ENCODE measurements at places on chromosomes 6 and 20.

DNA sequence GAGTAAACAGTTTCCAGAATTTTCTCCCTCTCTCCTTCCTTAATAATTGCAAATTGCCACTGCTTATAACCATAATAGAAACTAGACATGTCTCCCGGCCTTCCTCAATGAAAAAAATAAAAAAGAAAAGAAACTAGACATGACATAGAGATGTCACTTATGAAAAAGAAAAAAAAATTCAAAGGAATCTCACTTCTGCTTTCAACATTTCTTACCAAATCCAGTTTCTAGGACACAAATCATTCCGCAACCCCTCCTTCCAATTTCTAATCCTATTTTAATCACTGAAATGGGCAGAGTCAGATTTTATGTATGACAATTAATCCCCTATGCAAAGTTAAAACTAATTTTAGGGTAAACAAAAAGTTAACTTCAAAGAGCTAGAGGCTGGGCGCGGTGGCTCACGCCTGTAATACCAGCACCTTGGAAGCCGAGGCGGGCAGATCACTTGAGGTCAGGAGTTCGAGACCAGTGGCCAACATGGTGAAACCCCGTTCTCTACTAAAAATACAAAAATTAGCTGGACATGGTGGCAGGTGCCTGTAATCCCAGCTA, 40.1 kb upstream of the EEF1A1 start:
- DNase-seq = no peak
- no peaks in the 10 kb centered on the region for H3K27me3 ChIP-seq
- no peaks in the 10 kb centered on the region for H3K36me3 ChIP-seq
- peaks cover 17% of the 10 kb centered on the region for H3K4me1 ChIP-seq
- no peak overlapping the region for H3K27ac ChIP-seq

DNA sequence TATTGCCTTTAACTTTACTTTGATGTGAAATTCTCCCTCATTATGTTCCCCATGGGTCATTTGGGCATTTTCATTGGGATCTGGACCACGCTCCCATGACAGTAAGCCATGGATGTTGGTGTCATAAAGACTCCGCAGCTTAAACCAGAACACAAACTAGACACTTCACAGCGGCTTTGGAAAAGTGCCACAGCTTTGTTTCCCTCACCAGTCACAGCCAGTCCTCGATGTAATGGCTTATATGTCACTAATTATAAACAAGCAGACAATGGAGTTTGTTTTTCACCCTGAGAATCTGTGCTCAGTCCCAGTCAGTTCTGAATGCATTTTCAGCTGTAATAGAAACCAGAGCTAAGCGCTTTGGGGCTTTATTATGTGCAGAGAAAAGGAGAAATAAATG, 23.2 kb upstream of the DAAM2 start:
- no peaks in the 10 kb centered on the region for H3K4me1 ChIP-seq
- no peak overlapping the region for H3K27ac ChIP-seq
- no peaks in the 10 kb centered on the region for H3K36me3 ChIP-seq
- no peaks in the 10 kb centered on the region for H3K27me3 ChIP-seq
- H3K4me3 ChIP-seq = no peak overlapping the region
- DNase-seq = no peak

DNA sequence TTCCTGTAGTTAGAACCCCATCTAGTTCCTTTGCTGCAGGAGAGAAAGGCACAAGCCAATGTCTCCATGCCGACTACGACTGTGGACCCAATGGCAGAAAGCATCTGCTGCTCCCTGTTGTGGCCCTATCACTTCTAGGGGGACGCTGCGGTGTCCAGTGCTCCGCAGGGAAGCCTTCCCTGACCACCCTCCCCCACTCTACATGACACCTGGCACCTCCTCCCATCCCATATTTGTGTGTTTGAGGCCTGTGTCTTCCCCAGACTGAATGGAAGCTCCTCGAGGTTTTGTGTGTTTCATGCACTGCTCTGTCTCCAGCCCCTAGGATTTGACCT, 159.5 kb downstream of the DTNBP1 start:
- no peak for DNase-seq
- H3K27ac ChIP-seq = no peak overlapping the region
- H3K36me3 ChIP-seq = peaks cover 37% of the 10 kb centered on the region
- H3K4me1 ChIP-seq = peaks cover under 1% of the 10 kb centered on the region
- H3K4me3 ChIP-seq = no peak overlapping the region

- no peaks in the 10 kb centered on the region for H3K36me3 ChIP-seq
- no peak for DNase-seq
- no peak overlapping the region for H3K27ac ChIP-seq
- no peaks in the 10 kb centered on the region for H3K4me1 ChIP-seq
- no peak overlapping the region for H3K4me3 ChIP-seq
Measured at GRCh38 chr6:23456396-23456795, 669.6 kb upstream of the NRSN1 start.

GRCh38 chr6:69881322-69882151, 15.2 kb downstream of the COL19A1 start:
- no peak for DNase-seq
- H3K4me1 ChIP-seq = no peaks in the 10 kb centered on the region
- no peak overlapping the region for H3K4me3 ChIP-seq
- no peaks in the 10 kb centered on the region for H3K36me3 ChIP-seq

DNA sequence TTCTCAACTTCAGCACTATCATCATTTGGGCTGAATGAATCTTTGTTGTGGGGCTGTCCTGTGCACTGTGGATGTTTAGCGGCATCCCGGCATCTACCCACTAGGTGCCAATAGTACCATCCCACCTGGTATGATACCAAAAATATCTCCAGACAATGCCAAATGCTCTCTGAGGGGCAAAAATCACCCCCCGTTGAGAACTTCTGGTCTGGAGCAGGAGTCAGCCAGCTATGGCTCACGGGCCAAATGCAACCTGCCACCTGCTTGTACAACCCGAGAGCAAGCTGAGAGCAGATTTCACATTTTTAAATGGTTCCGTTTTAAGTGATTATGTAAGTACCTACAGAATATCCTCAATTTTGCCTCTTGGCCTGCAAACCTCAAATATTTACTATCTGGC, 26.8 kb downstream of the KCNB1 start:
- H3K4me1 ChIP-seq = no peaks in the 10 kb centered on the region
- no peak for DNase-seq
- H3K4me3 ChIP-seq = no peak overlapping the region
- H3K27me3 ChIP-seq = peaks cover 26% of the 10 kb centered on the region
- H3K27ac ChIP-seq = no peak overlapping the region

GRCh38 chr6:127635091-127635490, 58.1 kb downstream of the C6orf58 start:
- H3K27me3 ChIP-seq = no peaks in the 10 kb centered on the region
- no peak overlapping the region for H3K4me3 ChIP-seq
- H3K27ac ChIP-seq = no peak overlapping the region
- H3K36me3 ChIP-seq = no peaks in the 10 kb centered on the region

DNA sequence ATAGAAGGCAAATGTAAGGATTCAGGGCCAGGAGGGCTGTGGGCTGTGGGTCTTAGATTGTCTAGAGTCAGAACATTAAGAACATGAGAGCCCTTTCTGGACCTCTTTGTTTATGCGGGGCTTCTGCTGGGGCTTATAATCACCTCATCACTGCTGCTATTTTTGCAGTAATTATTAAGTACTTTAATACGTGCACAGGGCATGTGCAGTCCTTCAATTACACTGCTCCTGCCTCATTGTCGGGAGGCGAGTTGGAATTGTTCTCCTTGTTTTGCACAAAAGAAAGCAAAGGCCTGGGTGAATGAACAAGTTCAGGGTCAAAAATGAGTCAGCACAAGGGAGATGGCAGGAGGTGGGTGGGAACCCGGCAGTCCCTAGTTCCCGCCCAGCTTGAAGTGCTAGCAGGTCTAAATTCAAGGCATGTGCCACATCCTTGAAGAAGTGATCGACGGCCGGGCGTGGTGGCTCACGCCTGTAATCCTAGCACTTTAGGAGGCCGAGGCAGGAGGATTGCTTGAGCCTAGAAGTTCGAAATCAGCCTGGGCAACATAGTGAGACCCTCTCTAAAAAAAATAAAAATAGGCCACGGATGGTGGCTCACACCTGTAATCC, 34.4 kb upstream of the PTPN1 start:
- DNase-seq = no peak
- peaks cover 3% of the 10 kb centered on the region for H3K36me3 ChIP-seq
- H3K4me3 ChIP-seq = no peak overlapping the region
- H3K27me3 ChIP-seq = no peaks in the 10 kb centered on the region

DNA sequence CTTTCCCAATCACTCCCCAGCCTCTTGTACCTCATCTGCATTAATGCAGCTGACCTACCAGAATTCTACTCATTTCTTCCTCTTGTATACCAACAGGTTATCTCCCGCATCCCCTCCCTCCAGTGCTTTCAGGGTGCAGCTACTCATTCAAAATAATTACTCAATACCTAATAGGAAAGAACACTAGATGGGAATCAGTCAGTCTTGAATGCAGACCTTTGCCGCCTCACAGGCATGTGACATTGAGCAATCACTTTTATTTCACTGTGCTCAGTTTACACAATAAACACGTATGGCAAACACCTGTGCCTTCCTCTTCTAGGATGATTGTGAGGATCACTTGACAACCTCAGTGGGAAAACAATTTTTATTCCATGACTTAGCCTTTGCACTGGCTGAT, 13.3 kb downstream of the ZSCAN31 start:
- H3K27ac ChIP-seq = no peak overlapping the region
- peaks cover 6% of the 10 kb centered on the region for H3K27me3 ChIP-seq
- no peak overlapping the region for H3K4me3 ChIP-seq
- peaks cover 15% of the 10 kb centered on the region for H3K36me3 ChIP-seq

DNA sequence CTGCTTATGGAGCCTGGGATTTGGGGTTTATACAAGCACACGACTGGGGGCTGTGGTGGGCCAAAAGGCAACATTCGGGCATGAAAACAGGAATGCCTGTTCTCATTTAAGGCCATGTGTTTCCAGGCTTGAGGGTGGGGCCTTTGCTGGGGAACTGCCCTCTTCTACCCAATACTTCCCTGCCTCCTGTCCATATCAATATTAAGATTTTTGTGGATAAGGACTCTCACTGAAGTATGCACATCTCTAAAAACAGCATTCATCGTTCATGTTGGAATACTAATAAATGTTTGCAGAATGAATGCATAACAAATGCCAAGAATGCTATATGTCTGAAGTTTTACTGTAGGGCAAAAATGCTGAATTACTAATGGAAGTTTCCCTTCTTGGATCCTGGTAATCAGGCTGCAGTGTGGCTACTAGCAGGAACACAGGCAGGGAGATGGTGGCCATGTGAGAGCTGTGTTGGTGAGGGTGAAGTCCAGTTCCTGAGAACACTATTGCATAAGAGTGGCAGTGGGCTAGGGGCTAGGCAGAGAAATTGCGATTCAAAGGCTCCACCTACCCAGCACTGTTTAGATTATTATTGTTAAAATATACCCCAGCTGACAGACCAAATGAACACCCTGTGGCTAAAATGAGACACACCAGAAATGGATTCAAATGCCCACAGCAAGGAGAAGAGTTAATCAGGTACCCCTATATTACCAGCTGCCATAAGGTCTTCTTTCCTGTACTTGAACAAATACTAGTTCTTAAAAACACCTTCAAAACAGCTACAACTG, 644.3 kb downstream of the EPM2A start:
- H3K27me3 ChIP-seq = no peaks in the 10 kb centered on the region
- no peak for DNase-seq
- H3K4me1 ChIP-seq = no peaks in the 10 kb centered on the region

- H3K36me3 ChIP-seq = no peaks in the 10 kb centered on the region
- H3K27ac ChIP-seq = no peak overlapping the region
- no peaks in the 10 kb centered on the region for H3K4me1 ChIP-seq
- H3K27me3 ChIP-seq = no peaks in the 10 kb centered on the region
Measured at GRCh38 chr6:84785671-84786070, 21.3 kb upstream of the TBX18 start.

GRCh38 chr6:25403150-25403549, 124.0 kb downstream of the CARMIL1 start:
- no peak overlapping the region for H3K27ac ChIP-seq
- H3K4me3 ChIP-seq = no peak overlapping the region
- H3K27me3 ChIP-seq = no peaks in the 10 kb centered on the region
- no peak for DNase-seq

DNA sequence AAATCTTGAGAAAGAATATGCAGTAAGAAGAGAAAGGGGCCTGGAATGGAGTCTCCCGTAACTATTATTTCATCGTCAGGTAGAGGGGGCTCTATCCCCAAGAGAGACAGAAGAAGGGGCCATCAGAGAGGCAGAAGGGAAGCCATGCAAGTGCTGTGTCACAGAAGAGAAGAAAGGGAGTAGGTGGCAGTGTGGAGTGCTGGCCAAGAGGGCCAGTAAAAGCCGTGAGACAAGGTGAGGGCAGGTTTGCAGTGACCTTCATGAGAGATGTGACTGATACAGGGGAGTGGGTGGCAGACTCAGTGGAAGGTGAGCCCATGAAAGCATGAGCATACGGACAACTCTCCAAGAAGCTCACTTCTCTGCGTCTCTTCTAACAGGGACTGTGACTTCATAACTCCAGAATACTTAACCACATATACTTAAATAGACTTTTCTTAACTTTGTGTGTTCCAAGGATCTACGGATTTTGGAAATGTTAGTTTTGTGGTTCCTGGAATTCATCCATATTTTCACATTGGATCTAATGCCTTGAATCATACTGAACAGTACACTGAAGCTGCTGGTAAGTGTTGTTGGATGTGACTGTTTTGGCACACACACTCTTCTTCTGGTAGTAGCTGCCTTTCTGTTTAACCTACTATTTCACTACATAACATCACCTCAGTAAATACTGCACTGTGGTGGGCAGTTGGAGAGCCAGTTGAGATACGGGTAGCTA, 15.6 kb downstream of the PM20D2 start:
- no peak for DNase-seq
- H3K36me3 ChIP-seq = peaks cover 13% of the 10 kb centered on the region
- H3K4me1 ChIP-seq = no peaks in the 10 kb centered on the region
- H3K4me3 ChIP-seq = no peak overlapping the region
- H3K27ac ChIP-seq = no peak overlapping the region

DNA sequence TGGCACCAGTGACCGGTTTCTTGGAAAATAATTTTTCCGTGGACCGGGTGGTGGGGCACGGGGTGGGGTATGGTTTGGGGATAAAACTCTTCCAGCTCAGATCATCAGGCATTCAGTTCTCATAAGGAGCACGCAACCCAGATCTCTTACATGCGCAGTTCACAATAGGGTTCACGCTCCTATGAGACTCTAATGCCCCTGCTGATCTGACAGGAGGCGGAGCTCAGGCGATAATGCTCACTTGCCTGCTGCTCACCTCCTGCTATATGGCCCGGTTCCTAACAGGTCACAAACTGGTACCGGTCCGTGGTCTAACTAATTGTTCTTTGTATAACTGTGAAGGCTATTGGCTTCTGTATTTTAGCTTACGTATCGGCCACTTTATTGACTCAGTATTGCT, 51.7 kb downstream of the VSTM2L start:
- H3K4me3 ChIP-seq = no peak overlapping the region
- H3K4me1 ChIP-seq = no peaks in the 10 kb centered on the region
- no peak overlapping the region for H3K27ac ChIP-seq
- DNase-seq = no peak
- H3K27me3 ChIP-seq = peaks cover 13% of the 10 kb centered on the region

- H3K4me1 ChIP-seq = no peaks in the 10 kb centered on the region
- DNase-seq = no peak
- H3K27me3 ChIP-seq = no peaks in the 10 kb centered on the region
- no peak overlapping the region for H3K27ac ChIP-seq
Measured at GRCh38 chr6:98887650-98888049, 53.3 kb downstream of the POU3F2 start.
